Stimulated activated CD4-positive, alpha-beta T cell treated with anti-CD3 and anti-CD28 coated beads, Interleukin-4, amount 100 ng/mL, for 1 hour (primary cell): ENCODE measurements at places on chromosomes 13 and 19.

DNA sequence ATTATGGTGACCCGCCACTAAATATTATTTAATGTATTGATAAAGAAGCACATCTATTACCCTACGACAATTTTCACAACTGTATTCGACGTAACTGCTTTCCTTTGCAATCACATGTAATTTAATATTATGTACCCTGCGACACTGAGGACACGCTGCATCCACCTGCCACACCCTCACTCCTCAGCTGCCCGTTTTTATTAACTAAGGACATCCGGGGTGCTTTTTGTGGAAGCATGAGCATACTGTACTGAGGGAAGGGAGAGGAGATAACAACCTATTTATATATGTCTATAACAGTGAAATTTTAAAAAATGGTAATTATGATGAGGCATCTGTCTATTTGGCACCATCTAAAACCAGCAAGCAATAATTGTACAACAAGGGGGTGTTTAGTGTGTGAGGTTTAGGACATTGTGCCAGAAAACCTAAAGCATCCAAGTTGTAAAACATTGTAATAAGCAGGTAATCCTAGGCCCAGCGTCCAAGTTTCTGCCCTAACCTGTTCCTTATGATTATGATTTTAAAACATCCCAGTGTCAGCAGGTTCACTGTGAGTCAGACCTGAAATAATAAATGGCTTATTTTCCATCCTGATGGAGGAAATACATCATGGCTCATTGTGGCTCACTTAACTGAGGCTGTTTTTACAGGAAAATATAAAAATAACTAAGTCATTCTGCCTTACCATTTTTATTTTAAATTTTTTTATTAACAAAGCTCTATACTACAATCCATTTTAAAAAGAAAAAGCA lies 56.3 kb downstream of the FOXO1 start:
- no peak for DNase-seq

DNA sequence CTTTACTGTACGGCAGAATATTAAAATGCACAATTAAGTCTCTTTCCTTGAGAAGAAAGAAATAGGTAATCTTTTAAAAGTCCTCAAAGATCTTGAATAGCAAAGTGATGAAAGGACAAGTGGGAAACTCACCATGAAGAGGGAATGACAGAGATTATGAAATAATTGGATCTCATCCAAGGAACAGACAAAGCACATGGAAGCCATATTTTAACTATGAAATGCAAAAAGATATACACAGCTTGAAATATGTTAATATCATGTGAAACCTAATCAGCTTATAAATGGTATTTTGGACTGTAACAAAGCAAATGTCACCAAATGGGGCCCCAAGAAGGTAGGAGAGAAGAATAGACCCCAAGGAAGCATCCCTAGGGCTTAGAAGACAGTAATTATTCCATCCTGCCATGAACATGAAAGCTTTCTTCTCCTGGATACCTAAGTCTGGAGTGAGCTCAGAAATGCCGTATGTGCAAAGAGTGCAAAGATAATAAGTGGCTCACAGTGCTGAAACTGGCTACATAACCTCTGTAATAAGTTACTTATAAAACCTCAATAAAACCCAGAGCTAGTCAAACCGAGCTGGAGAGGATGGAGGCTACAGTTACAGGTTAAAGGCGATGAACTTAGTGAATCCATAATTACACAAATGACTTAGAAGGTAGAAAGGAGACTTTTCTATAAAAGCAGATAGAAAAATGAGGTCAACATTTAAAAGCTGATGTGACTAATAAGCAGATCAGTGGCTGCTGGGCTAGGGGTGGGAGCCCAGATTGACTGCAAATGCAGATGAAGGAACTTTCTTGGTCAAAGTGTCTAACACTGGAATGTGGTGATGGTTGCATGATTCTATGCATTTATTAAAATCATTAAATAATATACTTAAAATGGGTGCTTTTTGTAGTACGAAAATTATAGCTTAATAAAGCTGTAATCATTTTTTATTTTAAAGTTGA lies 34.4 kb downstream of the DCLK1 start:
- no peak for DNase-seq

DNA sequence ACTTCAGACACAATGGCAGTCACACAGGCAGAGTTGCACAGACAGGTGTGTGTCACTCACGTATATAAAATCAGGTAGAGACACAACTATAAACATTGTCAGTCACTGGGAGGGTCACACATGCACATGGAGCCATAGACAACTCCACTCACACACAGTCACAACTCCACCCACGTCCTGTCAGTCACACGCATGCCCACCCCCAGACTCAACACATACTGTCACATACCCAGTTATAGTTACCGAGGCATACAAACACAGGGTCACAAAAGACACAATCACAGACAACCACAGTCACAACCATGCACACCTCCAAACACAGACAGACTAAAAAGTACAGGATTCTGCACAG lies 1.5 kb downstream of the NUMBL start:
- DNase-seq: no peak

GRCh38 chr19:19997656-19998268 lies 41.5 kb downstream of the ZNF682 start:
- DNase-seq: peak; percentile 37

DNA sequence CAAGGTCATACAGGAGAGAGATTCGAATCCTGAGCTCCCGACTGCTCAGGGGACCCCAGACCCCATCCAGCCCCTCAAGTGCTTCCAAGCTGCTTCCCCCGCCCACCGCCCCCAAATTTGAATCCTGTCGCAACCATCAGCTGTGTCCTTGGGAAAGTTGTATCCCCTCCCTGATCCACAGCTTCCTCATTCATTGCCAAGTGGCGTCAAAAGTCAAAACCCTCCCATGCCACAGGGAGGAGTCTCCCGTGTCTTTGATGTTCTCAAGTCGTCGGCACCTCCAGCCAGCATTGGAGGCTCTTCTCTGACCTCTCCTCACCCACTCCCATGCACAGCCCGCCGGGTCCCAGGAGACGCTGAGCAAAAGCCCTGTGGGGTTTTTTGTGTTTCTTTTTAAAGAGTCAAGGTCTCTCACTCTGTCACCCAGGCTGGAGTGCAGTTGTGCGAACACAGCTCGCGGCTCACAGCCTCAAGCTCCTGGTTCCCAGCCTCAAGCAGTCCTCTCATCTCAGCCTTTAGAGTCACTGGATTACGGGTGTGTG lies 2.8 kb upstream of the IFI30 start:
- no peak for DNase-seq

- DNase-seq: peak; percentile 43
These were observed 20.8 kb downstream of the NOVA2 start for GRCh38 chr19:45952686-45953505.

DNA sequence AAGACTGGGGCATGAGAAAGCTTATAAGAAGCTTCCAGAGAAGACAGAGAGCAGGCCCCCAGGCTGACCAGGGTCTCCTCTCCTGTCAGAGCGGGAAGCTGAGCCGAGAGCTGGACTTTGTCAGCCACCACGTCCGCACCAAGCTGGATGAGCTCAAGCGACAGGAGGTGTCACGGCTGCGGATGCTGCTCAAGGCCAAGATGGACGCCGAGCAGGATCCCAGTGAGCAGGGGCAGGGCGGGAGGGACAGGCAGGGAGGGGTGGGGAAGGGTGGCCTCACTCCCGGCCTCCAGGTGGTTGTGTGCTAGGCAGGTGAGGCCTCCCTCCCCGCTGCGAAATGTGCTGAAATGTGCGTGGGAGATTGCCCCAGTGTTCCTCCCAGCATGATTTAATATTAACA lies 5.6 kb downstream of the NUCB1 start:
- DNase-seq: no peak

DNA sequence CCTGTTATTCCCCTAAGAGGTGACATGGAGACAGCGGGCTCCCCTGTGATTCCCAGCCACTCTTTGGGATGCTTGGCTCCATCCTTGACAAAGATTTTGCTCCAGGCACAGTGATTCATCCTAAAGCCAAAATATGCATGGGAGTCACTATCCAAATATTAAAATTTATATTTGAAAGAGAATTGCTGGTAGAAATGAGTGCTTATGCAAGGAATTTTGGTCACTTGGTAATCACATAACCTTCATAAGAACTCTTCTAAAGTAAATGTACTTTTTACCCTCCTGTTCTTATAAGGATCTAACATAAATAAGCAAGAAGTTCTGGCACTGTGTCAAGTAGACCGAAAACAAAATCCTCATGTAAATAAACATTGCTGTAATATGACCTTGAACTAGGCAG lies 385.8 kb downstream of the ITGBL1 start:
- DNase-seq: no peak

DNA sequence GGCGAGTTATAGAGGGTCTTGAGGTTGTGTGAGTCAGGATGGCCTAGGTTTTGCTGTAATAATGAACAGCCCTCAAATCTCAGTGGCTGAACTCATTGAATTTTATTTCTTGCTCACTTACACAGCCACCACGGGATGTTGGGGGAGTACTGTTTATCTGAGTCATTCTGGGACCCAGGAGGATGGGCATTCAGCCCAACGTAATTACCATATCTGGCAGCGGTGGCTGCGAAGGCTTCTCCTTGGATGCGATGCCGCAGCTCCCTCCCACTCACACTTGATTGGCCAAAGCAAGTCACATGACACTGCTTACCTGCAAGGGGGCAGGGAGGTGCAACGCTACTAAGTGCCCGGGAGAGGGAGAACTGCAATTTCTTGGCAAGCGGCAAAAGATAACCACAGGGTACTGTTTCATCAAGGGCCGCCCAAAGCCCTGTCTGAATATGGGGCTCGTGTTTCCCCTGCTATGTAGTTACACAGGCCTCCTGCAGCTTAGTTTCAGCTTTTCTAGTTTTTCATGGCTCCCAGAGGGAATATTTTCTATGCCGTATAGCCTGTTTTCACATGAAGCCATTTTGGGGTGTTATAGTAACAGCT lies 19.9 kb downstream of the ZSWIM9 start:
- peak; percentile 44 for DNase-seq

DNA sequence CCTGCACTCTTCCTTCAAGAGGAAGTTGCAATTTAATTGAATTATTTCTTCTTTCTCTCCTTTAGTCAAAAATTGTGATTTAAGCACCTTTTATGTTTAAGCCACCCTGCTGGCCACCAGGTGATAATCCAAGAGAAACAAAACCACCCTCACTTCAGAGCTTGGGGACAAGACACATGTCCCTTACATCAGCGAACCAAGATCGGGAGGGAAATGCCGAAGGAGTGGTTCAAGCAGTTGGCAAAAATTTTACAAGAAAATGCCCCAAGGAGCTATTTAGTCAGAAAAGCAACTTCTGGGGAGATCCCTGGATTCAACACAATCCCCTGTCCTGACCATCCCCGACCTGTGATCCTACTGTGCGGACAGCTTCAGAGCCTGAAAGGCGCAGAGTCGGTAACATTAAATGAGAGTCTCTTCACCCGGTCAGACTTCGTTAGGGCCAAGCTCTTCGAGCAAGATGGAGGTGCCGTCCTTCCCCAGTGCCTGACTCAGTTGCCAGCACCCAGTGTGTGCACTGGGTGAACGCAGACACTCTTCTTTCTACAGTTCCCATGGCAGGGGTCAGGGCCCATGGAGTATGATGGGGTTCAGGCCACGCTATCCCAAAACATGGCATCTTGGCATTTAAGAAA lies 78.6 kb upstream of the TM9SF2 start:
- no peak for DNase-seq

DNA sequence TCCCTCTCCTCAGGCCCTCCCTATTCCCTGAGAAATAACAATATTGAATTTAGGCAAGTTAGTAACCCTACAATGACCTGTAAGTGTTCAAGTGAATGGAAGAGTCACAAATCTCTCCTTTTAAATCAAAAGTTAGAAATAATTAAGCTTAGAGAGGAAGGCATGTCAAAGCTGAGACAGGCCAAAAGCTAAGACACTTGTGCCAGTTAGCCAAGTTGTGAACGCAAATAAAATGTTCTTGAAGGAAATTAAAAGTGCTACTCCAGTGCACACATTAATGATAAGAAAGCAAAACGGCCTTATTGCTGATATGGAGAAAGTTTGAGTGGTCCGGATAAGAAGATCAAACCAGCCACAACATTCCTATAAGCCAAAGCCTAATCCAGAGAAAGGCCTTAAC lies 120.9 kb downstream of the RBM26 start:
- no peak for DNase-seq

DNA sequence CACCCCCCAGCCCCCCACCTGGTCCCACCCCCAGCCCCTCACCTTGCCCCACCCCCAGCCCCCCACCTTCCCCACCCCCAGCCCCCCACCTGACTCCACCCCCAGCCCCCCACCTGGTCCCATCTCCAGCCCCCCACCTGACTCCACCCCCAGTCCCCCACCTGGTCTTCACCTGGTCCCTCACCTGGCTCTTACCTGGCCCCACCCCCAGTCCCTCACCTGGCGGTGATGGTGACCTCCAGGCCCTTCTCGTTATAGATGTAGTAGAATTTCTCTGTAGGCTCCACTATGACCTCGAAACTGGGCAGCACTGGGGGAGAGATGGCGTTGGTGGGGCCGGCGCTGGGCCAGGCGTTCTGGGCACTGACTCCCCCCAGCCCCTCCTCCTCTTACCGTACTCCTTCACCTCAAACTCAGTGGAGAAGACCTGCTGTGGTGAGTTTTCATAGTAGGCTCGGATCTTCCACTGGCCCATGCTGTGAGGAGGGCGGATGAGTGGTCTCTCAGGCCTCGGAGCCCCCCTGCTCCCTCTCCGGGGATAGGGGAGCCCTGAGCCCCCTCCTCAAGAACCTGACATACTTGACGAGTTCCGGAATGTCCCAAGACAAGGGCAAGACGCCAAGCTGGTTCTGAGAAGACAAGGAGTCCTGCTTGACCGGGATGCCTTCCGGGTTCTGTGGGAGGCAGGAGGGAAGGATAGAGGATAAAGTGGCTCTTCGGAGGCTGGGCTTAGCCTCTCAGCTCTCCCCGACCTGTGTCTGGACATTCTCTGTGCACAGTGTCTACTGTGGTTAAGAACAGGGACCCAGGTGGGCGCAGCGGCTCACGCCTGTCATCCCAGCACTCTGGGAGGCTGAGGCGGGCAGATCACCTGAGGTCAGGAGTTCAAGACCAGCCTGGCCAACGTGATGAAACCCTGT lies 6.4 kb downstream of the C3 start:
- DNase-seq: no peak

- DNase-seq: no peak
These were observed 551.4 kb downstream of the SLITRK6 start for GRCh38 chr13:85247780-85248179.

- DNase-seq: no peak
These were observed 5.5 kb upstream of the ECH1 start for GRCh38 chr19:38836983-38837626.

- DNase-seq: peak; percentile 18
These were observed 729 bp downstream of the STK11 start for GRCh38 chr19:1206150-1206863.

DNA sequence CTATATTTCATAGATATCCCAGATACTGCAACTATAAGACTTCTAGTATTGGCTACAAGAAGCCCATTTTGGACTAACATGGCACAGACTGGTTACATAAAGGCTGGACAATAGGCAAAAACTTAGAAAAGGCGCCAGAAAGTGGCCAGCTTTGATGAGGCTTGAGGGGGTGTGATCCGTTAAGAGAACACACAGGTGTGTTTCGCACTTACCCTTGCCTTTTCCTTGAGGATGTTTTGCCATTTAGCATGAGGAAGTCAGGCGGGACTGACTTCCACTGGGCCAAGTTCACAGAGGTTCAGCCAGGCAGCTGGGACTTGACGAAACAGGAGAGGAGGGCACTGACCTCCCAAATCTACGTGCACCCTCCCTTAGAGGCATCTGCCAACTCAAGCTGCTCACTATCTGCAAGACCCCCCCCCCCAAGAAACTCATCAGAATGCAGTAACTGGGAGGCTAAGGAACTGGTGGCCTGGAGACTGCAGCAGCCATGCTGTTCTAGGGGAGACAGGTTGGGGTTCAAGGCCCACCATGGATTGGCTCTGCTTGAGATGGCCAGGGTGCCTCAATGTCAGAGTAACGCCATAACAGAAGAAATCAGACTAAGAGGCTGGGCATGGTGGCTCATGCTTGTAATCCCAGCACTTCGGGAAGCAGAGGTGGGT lies 4.5 kb upstream of the LIN7B start:
- no peak for DNase-seq
